ENCODE measurements at places on chromosomes 1 and 21.
A peak's percentile ranks its signal among the peaks of the same experiment; 100 is the strongest.

GRCh38 chr1:25246600-25247023 is 642 bp downstream of the RSRP1 start:
- peak; percentile 46 for DNase-seq

DNA sequence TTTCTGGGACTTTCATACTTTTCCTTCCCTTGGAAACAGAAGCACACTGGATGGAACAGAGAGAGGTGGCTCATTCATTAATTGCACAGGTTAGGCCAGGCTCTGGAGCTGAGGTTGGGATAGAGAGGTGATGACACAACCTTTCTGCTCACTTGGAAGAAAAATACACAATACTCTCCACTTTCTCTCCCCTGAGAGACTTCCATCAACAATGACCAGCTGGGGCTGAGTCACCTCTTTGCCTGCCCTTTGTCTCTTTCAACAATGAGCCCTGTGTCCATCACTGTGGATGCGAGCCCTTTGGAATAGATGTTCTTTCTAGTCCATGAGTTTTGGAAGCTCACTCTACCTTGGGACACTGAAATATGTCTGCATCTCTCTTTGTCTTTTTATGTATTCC is 43.1 kb downstream of the ATP2B4 start:
- no peak for DNase-seq

GRCh38 chr21:41727784-41728763 is 38.8 kb downstream of the RIPK4 start:
- no peak for DNase-seq

DNA sequence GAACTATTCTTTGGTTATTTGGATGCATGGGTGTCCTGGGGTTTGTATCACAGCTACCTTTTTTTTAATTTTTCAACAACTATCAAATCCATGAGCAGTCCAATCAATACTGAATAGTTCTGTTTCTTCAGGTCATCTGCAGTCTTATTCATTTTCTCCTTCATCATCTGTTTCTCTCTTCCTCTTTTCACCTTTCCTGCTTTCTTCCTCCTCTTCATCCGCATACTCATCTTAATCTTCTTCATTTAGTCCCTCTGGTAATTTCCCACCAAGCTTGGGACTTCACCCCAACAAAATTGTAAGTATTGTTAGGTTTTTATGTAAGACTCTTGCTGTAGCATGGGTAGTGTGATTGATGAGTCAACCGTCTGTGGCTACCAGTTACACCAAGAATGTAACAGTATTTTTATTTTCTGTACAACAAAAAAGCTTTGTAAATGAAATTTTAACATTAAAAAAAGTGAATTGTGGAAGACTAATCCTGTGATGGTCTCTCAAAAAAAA is 184.1 kb upstream of the RNPC3 start:
- DNase-seq = no peak

DNA sequence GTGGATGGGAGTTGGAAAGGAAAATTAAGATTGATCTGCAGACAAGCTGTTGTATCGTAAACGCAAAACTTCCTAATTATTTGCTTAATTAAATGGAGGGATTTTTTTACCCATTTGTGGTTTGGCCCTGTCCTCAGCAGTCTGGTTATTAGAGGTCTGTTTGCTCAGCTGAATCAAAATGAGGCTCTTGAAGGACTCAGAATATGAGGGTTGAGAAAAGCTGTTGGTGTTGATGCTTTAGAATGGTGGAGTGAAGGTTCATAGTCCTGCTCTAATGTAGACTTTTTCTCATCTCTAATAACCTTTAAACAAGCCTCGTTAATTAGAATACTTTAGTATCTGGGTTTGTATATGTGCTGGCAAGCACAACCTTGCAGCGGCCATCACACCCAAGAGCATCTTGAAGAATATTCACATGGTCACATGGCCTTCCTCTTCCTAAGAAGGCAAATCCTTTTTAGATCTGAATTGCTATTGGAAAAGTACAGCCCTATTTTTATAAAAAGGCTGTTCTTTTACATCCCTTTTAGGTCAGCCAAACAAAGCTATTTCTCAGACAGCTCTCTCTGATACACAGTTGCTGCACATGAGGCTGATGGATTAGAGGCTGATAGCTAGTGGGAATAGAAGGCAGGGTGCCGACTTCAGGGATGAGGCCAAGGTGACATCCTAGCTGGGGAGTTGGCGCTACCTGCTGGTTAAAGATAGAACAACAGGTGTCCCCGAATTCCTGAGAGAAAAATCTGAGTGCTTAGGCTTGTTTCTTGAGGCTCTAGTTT is 53.8 kb downstream of the MACF1 start:
- peak; percentile 61 for DNase-seq

DNA sequence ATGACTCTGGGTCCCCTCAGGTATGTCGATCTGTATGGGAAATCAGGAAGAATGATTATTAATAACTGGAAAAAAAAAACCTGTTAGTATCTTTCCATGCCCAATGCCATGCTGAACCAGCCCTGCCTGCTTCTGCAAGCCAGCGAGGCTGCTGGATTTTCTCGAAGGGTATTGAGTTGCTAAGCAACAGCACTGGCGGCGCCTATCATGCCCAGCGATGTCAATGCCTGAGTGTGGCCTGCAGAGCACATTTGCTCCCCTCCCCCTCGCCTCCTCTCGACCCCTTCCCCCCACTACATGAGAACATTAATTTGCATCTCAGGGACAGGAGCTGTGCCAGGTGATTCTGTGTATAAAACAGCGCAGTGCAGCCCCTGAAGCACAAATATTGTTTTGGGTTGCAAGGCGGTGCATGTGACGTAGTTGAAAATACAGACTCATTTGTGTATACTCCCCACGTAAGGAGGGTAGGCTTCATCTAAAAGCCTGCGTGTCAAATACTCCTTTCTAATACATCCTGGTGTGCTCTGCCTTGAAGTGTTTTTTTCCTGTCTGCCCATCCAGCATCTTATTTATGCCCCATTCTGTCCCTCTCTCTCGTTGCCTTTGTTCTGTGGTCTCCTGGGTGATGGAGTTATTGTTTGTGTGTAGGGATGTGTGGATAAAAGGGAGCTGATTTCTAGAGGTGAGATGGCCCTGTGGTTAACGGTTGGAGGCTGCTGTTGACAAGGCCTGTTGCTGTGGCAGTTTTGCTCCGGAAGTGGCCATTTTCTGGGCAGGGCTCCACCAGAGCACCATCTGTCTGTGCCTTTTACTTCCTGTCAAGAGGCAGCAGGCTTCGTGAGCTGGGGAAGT is 32.7 kb upstream of the ATP5PO start:
- peak; percentile 95 for DNase-seq

GRCh38 chr21:32457360-32457840 is 44.9 kb downstream of the EVA1C start:
- DNase-seq = no peak

- DNase-seq = no peak
Observed at GRCh38 chr1:34532113-34532512, 222.7 kb upstream of the GJB5 start.

DNA sequence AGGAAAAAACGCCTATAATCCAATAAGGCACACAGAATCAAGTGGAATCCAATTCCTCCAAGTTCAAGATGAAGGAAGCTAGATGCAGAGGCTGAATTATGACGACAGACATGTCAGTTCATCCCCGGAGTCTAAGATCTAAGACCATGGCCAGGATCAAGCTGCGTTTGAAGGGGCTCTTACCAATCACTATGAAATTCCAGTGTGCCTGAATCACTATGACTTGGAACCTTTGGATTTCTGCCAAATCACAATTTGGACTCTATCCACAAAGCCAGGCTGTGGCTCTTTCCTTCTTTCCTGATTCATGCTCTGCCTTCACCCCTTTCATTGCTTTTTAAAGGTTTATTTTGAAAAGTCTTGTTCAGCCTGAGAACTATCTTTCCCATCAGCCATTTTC is 17.1 kb downstream of the OLIG2 start:
- no peak for DNase-seq

Data from CD8-positive, alpha-beta T cell (primary cell).